ENCODE measurements at places on chromosomes 13 and 19.

DNA sequence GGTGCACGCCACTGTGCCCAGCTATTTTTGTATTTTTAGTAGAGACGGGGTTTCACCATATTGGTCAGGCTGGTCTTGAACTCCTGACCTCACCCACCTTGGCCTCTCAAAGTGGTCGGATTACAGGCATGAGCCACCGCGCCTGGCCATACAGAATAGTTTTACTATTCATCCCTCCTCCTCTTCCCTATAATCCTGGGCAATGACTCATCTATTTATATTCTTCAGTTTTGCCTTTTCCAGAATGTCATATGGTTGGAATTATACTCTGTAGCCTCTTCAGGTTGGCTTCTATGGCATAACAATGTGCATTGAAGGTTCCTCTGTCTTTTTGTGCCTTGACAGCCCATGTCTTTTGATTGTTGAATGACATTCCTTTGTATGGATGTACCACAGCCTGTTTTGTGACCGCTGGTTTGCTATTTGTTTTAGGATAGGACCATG is 22.2 kb upstream of the LRP3 start:
- no peak for DNase-seq

- DNase-seq: no peak
Measured at GRCh38 chr13:57633950-57634838, 2.6 kb downstream of the PCDH17 start.

- DNase-seq: no peak
Measured at GRCh38 chr19:47891622-47891922, 5.5 kb upstream of the SULT2A1 start.

DNA sequence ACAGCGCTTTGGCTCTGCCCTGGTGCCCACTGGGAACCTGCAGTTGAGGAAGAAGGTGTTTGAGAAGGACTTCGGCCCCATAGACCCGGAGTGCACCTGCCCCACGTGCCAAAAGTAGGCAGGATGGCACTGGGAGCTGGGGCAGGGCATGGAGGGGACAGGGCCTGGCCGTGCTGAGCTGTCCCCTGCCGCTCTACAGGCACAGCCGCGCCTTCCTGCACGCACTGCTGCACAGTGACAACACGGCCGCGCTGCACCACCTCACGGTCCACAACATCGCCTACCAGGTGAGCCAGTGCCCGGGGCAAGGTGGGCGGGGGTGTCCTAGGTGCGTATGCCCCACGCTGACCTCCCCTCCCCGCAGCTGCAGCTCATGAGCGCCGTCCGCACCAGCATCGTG is 5.1 kb upstream of the DNM2 start:
- no peak for DNase-seq

DNA sequence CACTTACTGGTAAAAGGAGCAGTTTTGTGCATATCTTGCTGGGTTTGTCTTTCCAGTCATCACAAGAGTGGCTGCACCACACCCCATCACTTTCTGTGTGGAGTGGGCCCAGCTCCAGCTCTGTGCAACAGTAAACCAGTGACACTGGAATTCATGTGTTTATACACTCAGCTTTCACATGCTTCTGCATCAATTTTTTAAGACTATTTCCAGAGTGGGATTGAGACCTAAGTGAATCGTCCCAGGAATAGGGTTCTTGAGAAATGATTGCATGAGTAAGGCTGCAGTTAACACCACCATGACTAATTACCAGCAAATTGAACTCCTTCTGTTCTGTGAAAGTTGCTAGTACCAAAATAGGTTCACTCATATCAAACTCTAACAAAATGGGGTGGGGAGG is 5.3 kb upstream of the CFAP97D2 start:
- DNase-seq: no peak

GRCh38 chr19:29247051-29247450 is 34.1 kb upstream of the UQCRFS1 start:
- DNase-seq: no peak

DNA sequence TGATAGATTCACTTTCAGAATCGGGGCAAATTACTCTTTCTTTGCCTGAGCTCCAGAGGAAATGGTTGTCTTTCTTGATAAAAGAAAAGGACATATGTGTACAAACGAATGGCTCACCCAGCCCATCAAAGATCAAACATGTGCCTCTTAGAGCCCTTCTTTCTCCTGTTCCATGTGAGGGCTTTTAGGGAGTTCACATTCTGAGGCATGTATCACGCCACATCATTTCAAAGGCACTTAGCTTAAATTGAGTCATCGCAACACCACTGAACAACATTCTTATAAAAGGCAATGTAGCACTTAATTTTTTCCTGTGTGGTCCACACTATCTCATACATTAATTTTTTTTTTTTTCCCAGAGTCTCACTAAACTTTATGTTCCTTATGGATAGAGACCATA is 521.0 kb downstream of the SUCLA2 start:
- DNase-seq: no peak

GRCh38 chr13:88153353-88153752 is 482.2 kb downstream of the SLITRK5 start:
- no peak for DNase-seq

DNA sequence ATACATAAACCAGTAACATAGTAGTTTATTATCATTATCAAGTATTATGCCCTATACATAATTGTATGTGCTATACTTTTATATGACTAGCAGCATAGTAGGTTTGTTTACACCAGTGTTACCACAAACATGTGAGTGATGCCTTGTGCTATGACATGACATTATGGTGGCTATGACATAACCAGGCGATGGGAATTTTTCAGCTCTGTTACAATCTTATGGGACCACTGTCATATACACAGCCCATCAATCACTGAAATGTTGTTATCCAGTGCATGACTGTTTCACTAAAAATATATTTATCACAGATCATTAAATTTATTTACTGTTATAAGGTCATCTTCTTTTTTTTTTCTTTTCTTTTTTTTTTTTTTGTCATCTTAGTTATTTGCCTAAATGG is 674.5 kb downstream of the PCDH17 start:
- DNase-seq: no peak

- DNase-seq: no peak
Measured at GRCh38 chr13:110162866-110163658, 143.9 kb downstream of the COL4A1 start.

GRCh38 chr13:26015271-26016125 is 36.3 kb downstream of the SHISA2 start:
- no peak for DNase-seq

DNA sequence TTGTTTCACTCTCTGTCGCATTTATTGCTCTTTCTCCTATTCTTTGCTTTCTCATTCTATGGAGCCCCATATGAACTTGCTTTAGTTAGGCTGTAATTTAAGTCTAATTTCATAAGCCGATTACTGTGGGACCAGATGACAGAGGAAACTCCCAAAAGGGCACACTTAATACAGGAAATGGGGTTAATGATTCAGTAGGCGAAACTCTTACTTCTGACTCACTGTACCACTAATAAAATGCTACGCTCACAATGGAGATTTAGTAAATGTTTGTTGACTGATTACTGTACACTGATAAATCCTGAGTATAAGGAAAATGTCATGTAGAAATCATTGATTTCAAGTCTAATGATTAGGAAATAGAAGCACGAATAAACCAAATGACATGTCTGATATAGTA is 276.4 kb downstream of the KLF5 start:
- no peak for DNase-seq

DNA sequence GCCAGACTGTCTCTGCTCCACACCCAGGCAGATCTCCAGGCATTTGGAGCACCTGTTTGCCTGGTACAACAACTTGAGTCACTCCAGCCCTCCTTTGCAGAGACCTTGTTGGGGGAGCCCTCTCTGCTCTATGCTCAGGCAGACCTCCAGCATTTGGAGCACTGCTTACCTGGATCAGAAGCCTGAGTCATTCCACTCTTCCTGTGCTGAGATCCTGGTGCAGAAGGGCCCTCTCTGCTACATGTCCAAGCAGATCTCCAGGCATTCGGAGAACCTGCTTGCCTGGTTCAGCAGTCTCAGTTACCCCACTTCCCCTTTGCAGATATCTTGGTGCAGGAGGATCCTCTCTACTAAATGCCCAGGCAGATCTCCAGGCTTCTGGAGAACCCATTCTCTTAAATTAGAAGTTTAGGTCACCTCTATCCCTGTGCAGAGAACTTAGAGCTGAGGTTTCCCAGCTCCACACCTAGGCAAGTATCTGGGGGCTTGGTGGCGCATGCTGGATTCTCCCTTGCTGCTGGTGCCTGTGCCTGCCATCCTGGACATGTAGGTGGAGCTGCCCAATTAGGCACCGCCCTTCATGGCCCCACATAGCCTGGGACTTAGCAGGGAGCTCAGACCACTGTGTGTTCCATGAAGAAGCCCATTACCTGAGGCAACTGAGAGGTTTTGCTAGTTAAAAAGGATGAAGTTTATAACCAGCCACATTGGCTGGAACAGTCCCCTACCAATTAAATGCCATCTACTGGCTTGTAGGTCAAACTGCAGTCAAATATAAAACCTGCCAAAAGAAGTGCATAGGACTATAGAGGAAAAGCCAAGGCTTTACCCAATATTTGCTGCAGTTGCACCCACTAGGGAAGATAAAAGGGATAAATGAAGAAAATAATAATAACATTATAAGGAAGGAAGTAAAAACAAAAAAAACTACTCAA is 97.6 kb upstream of the SLITRK6 start:
- no peak for DNase-seq

- no peak for DNase-seq
Measured at GRCh38 chr19:369256-369655, 24.7 kb upstream of the MIER2 start.

DNA sequence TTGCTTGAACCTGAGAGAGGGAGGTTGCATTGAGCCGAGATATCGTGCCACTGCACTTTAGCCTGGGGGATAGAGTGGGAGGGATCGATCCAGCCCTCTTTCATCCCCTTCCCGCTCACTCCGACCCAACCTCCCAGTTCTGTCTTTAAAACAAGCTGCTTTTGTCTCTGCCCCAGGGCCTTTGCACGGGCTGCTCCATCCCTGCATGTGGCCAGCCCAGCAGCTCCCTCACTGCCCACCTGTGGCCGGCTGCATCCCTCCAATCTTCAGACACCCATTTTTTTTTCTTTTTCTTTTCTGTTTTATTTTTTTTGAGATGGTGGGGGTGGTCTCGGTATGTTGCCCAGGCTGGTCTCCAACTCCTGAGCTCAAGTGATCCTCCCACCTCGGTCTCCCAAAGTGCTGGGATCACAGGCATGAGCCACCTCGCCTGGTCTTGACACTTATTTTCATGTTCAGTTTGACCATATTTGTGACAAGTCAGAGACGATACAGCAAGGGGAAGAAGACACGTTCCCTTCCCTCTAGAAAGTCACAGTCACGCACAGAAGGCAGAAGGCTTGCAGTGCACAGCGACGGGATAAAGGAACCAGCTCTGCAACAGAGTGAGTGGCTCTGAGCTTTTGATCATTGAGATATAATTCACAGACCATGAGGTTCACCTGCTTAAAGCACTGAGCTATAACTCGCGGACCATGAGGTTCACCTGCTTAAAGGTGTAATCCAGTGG is 31.8 kb downstream of the EFNA2 start:
- DNase-seq: no peak

GRCh38 chr19:52898101-52898500 is 666 bp upstream of the ZNF320 start:
- no peak for DNase-seq

DNA sequence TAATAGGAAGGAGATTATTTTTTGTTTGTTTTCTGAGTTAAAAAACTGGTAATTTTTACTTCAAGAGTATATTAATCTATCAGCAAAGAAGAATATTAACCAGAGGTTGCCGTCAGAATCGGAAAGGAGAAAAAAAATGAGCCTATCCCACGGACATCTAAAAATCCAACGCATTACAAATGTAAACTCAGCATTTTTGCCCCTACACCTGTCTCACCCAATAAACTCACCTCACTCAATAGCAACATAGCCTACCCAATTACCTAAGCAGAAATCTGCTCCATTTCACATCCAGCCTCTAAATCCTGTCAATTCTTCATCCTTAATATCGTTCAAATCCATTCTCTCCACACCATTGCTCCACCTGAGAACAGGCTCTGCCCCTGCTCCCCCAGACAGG is 10.4 kb upstream of the DIAPH3 start:
- DNase-seq: no peak

DNA sequence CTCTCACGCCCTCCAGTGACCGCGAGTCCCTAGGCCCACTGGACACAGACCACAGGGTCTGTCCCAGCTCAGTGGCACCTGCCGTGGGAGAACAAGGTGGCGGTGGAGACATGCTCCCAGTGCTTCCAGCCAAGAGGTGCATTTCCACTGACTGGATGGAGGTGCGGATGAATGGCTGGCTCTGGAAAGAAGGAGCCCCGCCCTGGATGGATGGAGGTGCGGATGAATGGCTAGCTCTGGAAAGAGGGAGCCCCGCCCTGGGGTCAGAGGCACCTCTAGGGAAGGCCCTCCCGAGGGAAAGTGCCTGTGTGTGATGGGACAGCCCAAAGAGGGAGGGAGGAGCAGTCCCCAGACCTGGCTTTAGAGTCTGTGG is 32.0 kb downstream of the NAXD start:
- DNase-seq: no peak

- DNase-seq: no peak
Measured at GRCh38 chr13:41916173-41916954, 44.5 kb downstream of the VWA8 start.

- DNase-seq: no peak
Measured at GRCh38 chr19:1624458-1624857, 19.2 kb upstream of the UQCR11 start.

DNA sequence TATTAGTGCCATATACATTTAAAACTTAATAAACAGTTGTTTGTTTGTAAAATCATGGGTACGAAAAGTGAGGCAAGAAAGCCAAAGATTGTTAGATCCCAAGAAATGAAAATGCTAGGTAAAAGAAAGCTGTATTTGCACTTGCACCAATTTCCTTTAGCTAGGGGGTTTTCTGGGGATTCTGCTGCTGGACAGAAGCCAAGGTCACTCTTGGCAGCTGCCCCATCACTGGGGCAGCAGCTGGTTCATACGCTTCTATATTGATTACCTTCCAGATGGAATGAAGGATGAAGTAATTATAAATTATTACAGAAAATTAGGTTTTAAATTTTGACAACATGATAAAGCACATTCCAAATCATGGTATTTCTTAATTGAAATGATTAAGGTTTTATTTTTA is 127.4 kb downstream of the SLITRK5 start:
- no peak for DNase-seq

GRCh38 chr13:75803164-75803611 is 167.1 kb downstream of the LMO7 start:
- DNase-seq: no peak

DNA sequence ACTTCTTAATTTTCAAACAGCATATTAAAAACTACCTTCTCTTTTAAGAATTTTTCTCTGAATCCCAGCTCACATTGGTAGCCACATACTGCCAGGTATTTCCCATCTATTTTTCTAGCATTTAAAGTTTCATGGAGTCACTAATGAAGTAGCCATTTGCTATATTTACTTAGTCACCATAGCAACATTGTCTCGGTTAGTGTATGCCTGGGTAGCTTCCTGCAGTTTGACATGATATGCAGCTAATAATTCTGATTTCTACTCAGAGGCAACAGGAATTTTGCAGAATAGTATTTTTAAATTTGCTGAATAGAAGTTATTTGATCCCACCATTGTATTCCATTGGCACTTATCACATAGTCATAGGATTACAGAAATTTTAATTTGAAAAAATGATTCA is 30.9 kb upstream of the KCTD4 start:
- no peak for DNase-seq
